ENCODE measurements at places on chromosomes 11 and 22.

- DNase-seq = no peak
Observed at GRCh38 chr11:8775332-8775731, 92.7 kb downstream of the RPL27A start.

- DNase-seq = no peak
Observed at GRCh38 chr11:8017894-8018483, 30.9 kb downstream of the EIF3F start.

DNA sequence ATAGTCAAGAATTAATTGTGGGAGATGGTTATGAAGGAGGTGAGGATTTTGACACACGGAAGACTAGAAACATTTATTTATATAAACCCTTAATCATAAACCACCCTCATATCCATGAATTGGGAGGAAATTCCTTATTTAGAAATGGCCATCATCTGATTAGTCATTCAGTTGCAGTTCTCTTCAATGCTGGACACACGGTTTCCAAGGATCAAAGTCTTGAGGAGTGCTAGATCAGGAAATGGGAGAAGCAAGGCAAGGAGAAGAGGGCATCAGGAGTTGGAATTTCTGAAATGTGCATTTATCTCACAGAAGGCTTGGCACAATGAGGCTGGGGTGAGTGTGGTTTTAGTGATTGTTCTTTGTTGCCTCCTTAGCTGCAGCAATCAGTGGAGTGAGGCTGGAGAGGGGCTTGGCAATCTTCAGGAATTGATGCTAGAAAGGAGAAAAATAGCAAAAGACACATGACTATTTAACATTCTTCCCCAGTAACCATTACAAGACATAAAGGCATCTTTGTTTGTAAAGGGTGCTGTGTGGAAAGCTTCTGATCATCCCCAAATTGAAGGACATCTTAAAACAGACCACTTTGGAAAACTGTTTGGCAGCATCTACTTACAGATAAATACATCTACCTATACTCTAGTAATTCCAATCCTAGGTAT lies 21.6 kb upstream of the GDPD4 start:
- DNase-seq = no peak

GRCh38 chr22:17109113-17109865 lies 11.9 kb downstream of the TMEM121B start:
- DNase-seq = no peak

DNA sequence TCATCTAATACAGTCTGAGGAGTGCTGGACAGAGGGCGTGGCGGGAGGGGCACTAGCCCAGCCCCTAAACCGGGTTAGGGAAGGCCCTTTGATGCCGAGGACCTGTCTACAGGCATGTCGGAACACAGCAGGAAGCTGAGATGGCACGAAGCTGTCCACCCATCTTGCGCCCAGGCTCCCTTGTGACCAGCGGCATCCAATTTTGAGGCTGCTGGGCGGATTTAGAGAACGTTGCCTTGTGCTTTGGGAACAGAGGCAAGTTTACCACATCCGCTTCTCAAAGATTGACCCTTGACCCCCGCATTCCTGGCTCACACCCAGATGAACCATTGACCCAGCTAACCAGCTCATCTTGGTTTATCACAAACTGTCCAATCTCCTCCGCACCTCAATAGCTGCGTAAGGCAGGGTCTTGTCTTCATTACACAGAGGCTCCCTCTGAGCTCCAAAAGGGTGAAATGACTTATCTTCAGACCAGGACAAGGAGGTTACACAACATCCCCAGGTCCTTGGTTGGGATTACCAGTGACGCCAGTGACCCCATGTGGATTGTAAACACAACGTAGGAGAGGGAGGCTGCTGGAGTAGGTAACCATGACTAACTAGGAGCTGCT lies 4.5 kb downstream of the FAM83F start:
- no peak for DNase-seq

- DNase-seq = no peak
Observed at GRCh38 chr11:113991170-113991569, 16.3 kb downstream of the HTR3A start.

- DNase-seq = no peak
Observed at GRCh38 chr22:36197065-36197440, 4.6 kb downstream of the APOL4 start.

- no peak for DNase-seq
Observed at GRCh38 chr11:75925785-75926164, 110.8 kb downstream of the UVRAG start.

DNA sequence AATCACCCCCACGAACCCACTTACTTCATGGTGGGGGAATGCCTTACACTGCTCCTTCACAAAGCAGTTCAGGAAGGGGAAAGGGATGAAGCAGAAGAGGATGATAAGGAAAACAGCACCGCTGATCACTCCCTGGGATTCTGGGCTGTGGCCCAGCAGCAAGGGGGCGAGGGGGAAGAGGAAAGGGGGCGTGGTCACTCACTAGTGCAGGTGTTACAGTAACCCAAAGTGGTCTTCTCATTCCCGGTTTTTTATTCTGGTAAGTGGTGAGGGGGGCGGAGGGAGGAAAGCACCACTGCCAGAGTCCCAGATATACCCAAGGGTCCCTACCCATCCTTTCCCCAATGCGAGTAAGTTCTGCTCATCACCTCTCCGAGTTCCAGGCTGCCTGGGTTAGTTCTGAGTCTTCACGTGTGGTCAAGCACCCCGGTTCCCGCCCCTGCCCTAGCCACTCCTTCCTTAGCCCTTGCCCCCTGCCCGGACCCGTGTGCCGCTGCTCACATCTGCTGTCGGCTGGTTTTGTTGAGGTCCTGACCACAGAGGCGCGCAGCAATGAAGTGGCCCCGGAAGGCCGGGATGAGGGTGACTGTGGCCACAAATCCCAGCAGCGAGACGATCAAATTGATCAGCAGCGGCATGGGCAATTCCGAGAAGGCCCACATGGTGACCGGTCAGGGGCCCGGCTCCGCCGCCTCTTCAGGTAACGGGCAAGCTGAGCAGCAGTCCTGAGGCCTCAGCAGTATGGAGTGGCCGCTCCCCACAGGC lies 477 bp downstream of the DPAGT1 start:
- DNase-seq = no peak

GRCh38 chr22:38051261-38051660 lies 5.9 kb upstream of the PICK1 start:
- DNase-seq = no peak

- no peak for DNase-seq
Observed at GRCh38 chr11:134370526-134371435, 39.0 kb downstream of the GLB1L2 start.

DNA sequence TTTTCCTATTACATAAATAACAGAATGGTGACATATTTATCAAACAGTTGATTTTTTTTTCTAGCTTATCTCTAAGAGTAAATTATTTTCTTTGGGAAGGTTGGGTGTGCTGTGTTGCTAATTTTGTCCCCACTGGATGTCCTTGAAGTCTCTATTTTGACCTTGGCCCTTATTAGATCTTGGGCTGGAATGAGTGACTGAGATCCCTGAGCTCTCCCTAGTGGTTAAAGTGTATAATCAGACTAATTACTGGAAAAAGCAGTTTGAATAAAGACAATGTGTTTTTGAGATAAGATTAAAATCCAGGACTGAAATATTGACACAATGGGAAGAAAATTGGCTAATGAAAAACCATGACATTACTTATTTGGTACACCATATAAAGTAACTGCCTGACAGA lies 56.1 kb downstream of the AASDHPPT start:
- no peak for DNase-seq

DNA sequence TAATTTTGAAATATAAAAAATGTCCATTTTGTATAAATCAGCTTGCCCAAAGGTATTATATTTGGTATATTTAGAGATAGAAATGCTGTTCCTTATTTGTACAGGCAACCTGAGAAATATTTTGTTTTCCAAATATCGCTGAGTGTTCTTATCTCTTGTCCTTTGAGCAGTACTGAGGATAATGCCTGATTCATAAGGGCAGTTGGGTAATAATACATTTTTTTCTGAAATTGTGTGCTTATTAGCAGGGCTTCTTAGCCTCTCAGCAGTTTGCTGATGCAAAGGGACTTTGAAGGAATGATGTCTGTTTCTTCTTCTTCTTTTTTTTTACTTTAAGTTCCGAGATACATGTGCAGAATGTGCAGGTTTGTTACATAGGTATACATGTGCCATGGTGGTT lies 69.1 kb downstream of the LDLRAD3 start:
- DNase-seq = no peak

GRCh38 chr11:3099178-3099577 lies 42.0 kb upstream of the CARS1 start:
- no peak for DNase-seq

DNA sequence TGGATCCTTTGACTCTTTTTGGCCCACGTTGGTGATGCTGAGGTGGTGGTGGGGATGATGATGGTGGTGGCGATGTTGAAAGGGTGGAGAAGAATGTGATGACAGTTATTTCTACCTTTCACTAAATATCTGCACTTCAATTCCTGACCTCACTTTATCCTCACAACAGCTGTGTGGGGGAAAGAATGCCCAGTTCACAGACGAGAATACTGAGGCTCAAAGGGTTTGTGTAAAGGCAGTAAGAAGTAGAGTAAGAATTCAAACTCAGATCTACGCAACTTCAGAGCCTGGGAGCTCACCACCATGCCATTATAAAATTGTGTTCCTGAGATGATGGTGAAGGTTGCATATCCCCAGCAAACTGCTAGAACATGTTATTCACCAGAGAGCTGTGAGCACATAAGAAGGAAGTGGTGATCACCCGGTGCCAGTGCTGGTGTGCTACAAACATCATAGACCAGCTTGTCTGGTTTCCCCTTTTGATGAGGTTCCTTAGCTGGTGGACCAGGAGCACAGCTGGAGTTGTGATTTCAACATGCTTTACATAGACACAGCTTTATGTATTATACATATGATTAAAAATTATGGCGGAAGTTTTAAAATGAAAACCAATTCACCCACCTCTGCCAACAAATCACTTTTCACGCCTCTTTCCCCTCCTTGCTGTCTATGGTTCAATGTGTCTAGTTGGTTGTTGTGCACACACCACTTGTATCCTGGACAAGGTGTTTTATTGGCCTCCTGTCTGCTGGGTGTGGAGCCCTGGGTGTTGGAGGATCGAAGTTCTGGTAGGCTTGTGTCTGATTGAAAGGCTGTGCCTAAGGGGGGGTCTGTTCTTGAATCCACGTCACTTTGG lies 6.2 kb downstream of the ST14 start:
- no peak for DNase-seq

GRCh38 chr11:48036466-48036865 lies 56.1 kb downstream of the PTPRJ start:
- no peak for DNase-seq

GRCh38 chr11:60500276-60500910 lies 7.8 kb downstream of the MS4A12 start:
- DNase-seq = no peak
